ENCODE measurements at places on chromosomes 3 and 15. TPM values are rescaled to one million over a fixed set of nuclear protein-coding genes. Genes with fewer than 3 reads are reported as not detected.
A peak's percentile ranks its signal among the peaks of the same experiment; 100 is the strongest.

Gene PATL2
- polyA plus RNA-seq: 1.6 TPM

DNA sequence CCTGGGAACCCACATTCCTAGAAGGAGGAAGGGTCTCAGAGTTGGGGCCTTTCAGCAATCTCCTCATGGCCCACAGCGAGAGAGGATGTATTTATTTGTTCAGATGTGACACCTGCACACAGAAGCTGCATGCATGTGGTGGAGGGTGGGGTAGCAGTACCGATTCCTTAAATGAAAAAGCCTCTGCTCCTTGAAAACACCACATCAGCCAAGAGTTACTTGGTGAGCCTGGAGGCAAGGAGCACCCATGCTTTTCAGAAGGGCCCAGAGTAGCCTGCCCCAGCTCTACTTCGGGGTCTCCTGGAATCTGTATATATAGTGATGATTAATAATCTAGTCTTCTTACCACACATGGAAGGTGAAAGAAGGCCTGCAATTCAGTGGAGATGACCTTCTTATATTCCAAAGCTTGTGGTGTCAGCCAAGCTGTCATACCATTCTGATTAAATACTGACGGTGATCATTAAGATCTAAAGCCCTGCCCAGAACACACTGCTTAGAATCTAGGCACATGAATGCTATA, 33.5 kb downstream of the SEMA6D start:
- DNase-seq: no peak

Gene KLF15
- polyA plus RNA-seq: 9.7 TPM

Gene EEFSEC
- 7.3 TPM for polyA plus RNA-seq

Gene KNG1
- polyA plus RNA-seq: not detected

Gene CHRM5
- 0.52 TPM for polyA plus RNA-seq

- DNase-seq: no peak
Measured at GRCh38 chr3:45473841-45474240, 85.5 kb downstream of the LARS2 start.

DNA sequence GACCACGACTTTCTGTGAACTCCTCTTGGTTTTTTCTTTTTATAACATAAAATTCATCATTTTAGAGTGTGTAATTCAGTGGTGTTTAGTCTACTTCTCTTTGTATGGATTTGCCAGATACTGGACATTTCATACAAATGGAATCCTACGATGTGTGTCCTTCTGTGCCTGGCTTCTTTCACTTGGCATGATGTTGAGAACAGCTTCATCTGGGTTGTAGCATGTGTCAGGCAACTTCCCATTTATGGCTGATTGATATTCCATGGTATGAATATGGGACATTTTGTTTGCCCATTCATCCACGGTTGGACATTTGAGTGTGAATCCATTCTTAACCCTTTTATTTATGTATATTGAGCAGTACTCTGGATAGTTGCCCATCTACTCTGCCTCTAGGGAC, 82.7 kb upstream of the KLF13 start:
- no peak for DNase-seq

- no peak for DNase-seq
Measured at GRCh38 chr3:70233812-70234211, 78.6 kb downstream of the MDFIC2 start.

DNA sequence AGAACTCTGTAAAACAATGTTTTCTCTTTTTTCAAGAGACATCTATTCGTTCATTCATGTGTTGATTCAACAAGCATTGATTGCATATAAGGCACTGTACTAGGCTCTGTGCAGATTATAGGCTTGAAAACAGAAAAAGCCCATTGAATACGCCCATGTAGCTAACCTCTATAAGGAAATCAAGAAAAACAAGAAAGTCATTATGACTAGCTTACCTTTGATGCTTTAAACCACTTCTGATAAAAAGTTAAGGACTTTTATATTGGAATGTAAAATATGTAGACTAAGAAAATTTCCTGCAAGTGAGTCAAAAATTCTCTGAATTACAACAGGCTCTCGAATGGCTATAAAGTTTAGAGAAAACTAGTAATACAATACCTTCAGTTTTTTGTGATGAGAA, 92.5 kb downstream of the BDH1 start:
- no peak for DNase-seq

Gene SCN11A
- 3.9 TPM for polyA plus RNA-seq

DNA sequence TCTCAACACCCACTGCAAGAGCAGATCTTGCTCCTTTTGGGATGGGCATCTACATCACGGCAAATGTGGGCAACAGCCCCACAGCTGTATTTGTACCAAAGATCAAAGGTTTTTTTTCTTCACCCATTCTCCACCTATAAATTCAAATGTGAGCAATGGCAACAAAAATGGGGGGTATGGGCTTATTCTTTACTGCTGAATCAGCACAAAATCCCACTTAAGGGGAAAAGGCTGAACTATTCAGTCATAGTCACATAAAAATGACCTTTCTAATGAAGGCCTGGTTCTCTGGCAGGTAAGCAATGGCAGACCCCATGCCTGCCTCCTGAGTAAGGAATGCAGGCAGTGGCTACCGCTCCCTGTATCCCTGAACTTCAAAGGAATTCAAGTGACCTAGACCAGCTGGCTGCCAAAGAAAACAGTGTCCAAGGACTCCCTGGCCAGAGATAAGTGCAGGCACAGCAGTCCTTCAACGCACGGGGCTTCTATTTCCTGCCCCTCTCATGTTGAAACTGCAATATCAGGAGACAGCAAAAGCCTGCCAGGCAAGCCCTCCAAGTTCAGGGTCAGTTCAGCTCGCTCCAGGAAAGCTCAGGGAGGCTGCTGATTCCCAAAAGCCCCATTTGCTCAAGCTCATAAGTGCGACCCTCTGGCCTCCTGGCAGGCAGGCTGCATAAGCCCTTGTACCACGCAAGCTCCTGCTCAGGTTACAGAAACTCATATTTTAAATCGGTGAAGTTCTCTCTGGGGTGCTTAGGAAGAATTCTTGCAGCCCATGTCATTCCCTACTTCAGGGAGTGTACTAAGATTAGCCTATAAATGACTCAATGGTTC, 134.1 kb downstream of the PDZRN3 start:
- no peak for DNase-seq

Gene IL5RA
- not detected for polyA plus RNA-seq

Gene ABHD6
- polyA plus RNA-seq: 12.1 TPM

- no peak for DNase-seq
Measured at GRCh38 chr3:194178669-194179068, 42.7 kb downstream of the HES1 start.

DNA sequence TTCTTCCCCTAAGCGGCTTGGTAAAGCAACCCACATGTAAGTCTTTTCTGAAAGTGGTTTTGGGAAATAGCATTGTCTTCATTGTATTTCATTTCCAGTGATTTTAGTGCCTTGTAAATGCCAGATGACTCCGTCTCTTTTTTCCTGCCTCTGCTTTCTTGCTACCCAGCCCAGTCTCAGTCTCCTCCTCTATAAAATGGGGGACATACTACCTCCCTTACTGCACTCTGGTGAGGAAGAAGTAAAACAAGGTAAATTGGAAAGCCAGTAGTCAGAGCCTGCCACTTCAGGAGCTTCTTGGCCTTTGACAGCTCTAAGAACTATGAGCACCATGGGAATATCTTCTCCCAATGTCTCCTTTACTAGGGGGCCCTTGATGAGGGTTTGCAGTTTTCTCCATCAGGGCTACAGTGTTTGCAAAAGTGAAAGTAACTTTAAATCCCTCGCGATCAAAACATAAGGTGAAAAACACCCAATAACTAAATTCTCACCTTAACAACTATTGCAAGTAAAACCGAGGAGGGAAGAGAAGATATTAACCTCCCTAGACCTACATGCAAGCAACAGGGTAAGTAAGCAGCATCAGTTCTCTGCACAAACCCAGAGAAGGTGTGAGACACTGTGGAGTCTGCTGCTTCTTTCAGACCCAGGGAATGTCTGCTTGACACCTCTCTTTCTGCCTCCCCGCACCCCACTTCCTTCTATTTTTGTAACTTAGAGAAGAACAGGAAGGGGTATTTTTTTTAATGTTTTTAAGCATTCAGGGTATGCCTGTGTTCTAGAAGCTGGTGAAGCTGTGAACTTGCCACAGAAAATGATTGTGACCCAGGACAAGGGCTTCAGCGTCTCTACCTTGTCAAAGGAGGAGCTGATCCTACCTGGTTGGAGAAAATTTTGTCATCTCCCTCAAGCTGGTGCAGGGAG, 159.1 kb upstream of the EOMES start:
- DNase-seq: peak; percentile 56

Gene CA12
- 1.8 TPM for polyA plus RNA-seq

Gene MCTP2
- polyA plus RNA-seq: 4.3 TPM

DNA sequence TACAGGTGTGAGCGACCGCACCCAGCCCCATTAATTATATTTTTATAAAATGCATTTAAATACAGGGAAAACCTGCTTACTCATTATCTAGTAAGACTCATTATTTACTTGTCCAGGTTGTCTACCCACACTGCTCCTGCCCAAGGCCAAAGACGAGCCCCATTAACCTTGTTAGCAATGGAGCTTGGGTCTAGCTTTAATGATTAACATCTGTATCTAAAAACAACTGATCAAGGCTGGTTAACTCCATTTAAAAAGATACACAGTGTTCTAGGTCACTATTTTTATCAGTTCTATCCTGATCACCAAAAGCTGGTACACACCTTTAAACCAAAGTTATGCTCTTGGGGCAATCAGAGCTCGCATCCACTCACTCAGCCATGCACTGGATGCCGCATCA, 10.4 kb upstream of the NCKIPSD start:
- no peak for DNase-seq

GRCh38 chr3:65334045-65334665, 646.4 kb upstream of the ADAMTS9 start:
- DNase-seq: peak; percentile 14

Gene SKIL
- polyA plus RNA-seq: 18.1 TPM

DNA sequence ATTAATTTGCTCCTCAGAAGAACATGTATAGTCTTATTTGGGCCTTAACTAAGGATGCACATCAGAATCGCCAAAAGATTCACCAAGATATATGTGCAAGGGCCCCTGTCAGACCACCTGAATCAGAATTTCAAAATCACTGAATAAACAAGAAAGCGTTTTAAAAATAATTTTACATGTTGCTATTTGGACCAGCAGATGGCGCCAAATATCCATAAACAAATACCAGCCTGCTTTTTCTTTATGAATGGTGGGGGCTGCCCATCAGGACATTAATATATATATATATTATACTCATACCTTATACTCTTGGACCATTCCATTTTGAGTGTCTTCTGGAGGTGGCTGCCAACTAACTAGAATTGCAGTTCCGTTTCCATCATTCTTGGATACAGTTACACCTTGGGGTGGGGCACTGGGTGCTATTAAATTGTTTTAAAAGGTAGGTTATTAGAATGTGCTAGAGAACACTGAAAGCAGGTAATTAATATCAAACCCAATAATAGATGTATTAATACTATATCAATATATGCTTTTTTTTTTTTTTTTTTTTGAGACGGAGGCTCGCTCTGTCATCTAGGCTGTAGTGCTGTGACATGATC, 1108.3 kb downstream of the ROBO1 start:
- DNase-seq: peak; percentile 36

Gene MED12L
- 0.45 TPM for polyA plus RNA-seq

- no peak for DNase-seq
Measured at GRCh38 chr3:189909573-189909972, 211.1 kb downstream of the P3H2 start.

DNA sequence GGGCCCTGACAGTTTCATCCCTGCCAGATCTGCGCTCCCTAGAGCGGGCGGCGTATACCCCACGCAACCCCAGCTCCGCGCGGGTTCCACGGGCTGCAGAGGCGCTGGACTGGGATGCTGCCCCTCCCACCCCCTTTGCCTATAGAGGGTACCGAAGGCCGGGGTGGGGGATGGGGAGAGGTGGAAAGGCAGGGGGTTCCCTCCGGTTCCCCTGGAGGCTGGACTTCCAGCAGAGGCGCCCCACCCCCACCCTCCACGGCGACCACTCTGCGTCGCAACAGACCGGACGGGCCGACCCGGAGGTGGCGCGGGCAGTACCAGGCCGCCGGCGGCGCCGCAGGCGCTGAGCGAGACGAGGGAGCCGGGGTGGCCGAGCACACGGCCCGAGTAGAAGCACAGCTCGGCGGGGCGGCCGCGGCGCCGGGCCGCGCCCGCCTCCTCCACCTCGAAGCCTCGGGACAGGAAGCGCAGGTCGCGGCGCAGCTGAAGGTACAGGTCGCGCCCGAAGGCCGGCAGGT, 995 bp downstream of the ADAMTS17 start:
- peak; percentile 37 for DNase-seq

DNA sequence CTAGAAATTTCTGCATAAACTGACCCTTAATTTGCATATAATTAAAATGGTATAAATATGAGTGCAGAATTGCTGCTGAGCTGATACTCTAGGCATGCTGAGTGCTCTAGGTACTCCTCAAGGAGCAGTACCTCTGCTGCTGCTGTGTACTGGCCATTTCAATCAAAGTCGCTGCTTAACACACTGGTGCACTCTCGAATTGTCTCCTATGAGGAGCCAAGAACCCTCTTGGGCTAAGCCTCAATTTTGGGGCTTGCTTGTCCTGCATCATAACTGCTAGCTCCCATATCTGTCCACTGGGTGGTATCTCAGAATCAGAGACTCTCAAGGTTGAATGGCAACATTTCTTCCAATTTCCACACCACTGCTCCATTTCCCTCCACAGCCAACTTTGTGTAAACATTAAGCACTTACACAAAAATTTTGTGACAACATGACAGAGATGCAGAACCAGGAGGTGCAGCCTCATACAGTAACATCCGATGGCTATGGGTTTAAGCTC, 82.5 kb downstream of the XXYLT1 start:
- DNase-seq: no peak

DNA sequence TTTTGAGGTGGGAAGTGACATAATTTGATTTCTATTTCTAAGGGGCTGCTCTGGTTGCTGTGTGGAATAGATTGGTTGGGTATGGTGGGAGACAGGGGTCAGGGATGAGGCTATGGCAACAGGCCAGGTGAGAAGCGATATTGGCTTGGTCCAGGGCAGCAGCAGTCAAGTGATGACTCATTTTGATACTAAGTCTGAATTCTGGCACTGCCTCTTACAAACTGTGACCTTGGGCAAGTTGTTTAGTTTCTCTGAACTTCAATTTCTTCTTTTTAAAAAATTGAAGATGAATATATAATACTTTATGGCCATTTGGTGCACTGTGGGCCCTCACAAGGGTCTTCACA, 40.4 kb upstream of the CLSTN2 start:
- DNase-seq: no peak

- no peak for DNase-seq
Measured at GRCh38 chr3:188779281-188779980, 392.3 kb upstream of the TPRG1 start.

DNA sequence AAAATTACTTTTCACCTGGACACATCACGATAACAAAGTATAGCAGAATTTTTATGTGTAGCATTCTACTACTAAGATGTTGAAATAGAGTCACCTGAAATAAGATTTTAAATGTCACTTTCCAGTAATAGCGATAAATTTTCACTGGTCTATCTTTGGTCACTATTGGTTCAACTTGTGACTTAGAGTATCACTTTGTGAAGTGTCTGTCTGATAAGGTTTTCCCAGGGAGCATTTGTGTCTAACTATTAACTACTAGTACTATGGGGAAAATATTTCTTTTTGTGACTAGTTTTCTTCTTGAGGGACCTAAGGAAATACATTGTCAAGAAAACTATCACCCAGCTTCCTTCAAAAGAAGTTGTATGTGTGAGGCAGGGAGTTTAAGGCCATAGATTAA, 11.0 kb downstream of the TRPC1 start:
- peak; percentile 24 for DNase-seq

Gene PLA2G4B
- 4.6 TPM for polyA plus RNA-seq

Data from small intestine (tissue), 16 donors.